Osteocyte (in vitro differentiated cells): ENCODE measurements at places on chromosomes 12 and 14. TPM values are rescaled to one million over a fixed set of nuclear protein-coding genes. Genes with fewer than 3 reads are reported as not detected.

DNA sequence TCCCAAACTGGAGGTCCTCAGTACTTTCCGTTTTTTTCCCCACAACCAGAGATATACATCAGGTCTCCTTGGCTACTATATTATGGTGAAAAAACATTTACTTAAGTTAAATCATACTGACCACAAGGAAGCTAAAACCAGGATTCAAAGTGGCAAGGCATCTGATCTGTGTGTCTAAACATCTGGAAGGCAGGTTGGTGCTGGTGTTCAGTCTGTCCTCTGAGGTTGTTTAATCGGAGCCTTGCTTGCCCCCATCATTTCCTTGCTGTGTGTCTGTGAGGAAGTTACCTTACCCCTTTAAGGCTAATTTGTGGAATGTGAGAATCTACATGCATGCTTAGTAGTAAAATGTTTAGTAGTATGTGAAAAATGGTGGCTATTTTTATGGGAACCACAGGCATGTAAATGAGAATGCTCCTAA is 75.6 kb downstream of the GALNT4 start:
- no peak for DNase-seq
- no peaks in the 10 kb centered on the region for H3K36me3 ChIP-seq
- no peak overlapping the region for H3K4me3 ChIP-seq
- no peak overlapping the region for H3K27ac ChIP-seq
- H3K27me3 ChIP-seq: no peaks in the 10 kb centered on the region

- H3K4me3 ChIP-seq: no peak overlapping the region
- H3K27ac ChIP-seq: peak overlapping the region; percentile 59
- no peak for DNase-seq
Measured at GRCh38 chr12:913919-914698, 35.4 kb downstream of the RAD52 start.

- H3K36me3 ChIP-seq: no peaks in the 10 kb centered on the region
- no peak overlapping the region for H3K27ac ChIP-seq
- H3K27me3 ChIP-seq: no peaks in the 10 kb centered on the region
- no peak overlapping the region for H3K4me3 ChIP-seq
Measured at GRCh38 chr14:98445718-98446117, 826.3 kb downstream of the BCL11B start.

Gene KLRC2
- total RNA-seq: 3.0 and 3.6 TPM in 2 replicates

Gene RERGL
- not detected in 2 replicates for total RNA-seq

GRCh38 chr12:2976581-2976996 is 17.4 kb downstream of the TEAD4 start:
- H3K36me3 ChIP-seq: peaks cover 2% of the 10 kb centered on the region
- peaks cover 22% of the 10 kb centered on the region for H3K4me1 ChIP-seq
- H3K27ac ChIP-seq: no peak overlapping the region
- no peak for DNase-seq
- H3K27me3 ChIP-seq: no peaks in the 10 kb centered on the region

GRCh38 chr14:57512220-57512619 is 18.6 kb upstream of the CCDC198 start:
- no peak for DNase-seq
- no peaks in the 10 kb centered on the region for H3K4me1 ChIP-seq
- H3K36me3 ChIP-seq: no peaks in the 10 kb centered on the region
- no peak overlapping the region for H3K4me3 ChIP-seq
- no peak overlapping the region for H3K27ac ChIP-seq

DNA sequence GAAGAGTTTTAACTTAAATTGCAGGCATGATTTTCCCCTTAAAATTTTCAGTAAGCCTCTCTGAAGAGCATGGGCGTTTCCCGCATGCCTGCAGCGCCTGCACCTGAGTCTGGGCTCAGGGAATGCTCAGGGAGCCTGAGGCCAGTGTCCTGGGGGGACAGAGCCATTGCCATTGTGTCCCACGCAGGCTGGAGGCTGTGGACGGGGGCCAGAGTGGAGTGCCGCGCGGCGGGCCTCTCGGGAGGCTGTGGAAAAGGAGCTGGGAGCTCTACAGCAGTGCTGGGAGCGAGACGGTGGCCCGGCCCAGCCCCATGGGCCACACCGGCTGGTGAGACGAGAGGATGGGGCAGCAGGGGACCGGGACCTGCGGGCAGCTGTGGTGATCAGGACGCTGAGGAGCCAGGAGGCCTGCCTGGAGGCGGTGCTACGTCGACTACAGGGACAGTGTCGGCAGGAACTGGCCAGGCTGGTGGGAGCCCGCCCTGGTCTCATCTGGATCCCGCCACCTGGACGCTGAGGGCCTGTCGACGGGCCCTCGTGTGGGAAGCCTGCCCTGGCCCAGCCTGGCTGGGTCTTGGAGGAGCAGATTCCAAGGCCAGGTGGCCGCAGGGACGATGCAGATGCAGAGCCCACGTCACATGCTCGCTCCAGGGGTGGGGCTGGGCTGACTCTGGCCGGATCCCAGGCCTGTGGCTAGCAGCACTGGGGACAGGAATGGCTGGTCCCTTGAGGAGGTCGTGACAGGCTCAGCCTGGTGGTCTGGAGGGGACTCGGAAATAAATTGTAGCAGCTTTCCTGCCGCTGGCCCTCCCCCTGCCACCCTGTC is 7.6 kb downstream of the TEDC1 start:
- DNase-seq: no peak
- H3K27ac ChIP-seq: no peak overlapping the region
- H3K4me3 ChIP-seq: no peak overlapping the region
- H3K27me3 ChIP-seq: no peaks in the 10 kb centered on the region
- no peaks in the 10 kb centered on the region for H3K36me3 ChIP-seq

DNA sequence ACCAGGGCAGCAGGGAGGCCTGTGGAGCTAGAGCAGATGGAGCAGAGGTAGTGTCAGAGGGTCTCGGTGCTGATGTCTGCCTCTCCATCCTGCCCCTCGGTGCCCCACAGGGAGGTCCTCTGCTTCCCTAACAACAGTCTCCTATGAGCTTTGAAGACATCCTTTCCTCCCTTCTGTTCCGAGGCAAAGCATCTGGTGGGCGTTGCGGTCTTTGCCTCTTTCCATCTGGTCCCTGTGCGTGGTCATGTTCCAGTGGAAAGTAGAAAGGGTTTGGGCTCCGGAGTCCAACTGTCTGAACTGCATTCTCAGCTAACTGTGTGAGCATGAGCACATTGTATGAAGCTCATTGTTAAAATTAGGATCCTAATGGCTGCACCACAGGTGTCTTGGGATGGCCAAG is 370.6 kb downstream of the AACS start:
- H3K27ac ChIP-seq: no peak overlapping the region
- DNase-seq: no peak
- H3K4me1 ChIP-seq: no peaks in the 10 kb centered on the region
- no peaks in the 10 kb centered on the region for H3K27me3 ChIP-seq

DNA sequence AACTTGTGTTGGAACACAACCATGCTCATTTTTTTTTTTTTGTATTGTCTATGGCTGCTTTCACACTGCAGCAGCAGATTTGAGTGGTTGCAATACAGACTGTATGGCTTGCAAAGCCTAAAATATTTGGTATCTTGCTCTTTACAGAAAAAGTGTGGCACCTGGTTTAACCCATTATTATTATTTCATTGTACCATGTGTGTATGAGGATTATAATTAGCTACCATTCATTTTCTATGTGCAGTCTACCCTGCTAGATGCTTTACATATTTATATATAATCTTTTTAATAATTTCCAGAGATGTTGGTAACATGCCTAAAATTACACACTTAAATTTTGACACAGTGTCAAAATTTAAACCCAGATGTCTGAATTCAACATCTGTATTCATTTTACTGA is 37.7 kb downstream of the SPATS2 start:
- H3K27me3 ChIP-seq: no peaks in the 10 kb centered on the region
- peaks cover 4% of the 10 kb centered on the region for H3K4me1 ChIP-seq
- peaks cover 7% of the 10 kb centered on the region for H3K36me3 ChIP-seq
- DNase-seq: no peak

Gene FOXM1
- 14.9 and 17.4 TPM in 2 replicates for total RNA-seq

Gene MUCL1
- total RNA-seq: not detected in 2 replicates
